ENCODE measurements at places on chromosomes 3 and 15. TPM values are rescaled to one million over a fixed set of nuclear protein-coding genes. Genes with fewer than 3 reads are reported as not detected.

DNA sequence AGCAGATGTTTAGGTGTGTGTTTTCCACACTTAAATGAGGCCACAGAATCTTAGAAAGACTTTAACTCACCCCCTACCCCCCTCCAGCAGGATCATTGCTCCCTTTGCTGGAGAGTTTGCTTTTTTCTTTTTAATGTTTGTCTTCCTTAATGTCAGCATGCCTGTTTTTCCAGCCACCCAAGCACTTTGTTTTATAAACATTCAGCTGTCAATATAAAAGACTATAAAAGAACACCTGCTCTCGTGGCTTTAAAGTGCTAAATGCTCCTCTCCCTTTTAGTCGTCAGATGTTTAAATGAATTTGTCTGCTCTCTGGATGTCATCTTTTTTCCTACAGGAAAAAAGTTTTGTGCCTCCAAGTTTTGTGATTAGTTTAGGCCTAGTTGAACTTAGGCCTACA, 61.7 kb downstream of the SIDT1 start:
- DNase-seq, result no peak

DNA sequence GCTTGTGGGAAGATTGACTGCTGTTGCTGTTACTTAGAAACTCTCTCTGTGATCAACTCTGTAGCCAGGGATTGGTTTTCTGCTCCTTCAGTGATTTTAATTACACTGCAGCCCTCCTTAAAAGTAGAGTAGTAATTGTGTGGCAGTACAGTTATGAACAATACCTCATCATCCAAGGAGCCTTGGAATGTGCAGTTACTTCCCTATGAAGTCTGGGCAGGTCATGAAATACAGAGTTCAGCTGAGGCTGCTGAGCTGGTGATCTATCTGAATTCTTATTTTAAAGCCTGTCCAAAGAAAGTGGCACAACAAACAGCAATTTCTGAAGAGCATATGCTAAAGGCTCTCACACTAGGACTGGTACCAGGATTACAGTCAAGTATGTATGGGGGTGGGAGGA, 37.4 kb upstream of the MRPL3 start:
- DNase-seq, result no peak

DNA sequence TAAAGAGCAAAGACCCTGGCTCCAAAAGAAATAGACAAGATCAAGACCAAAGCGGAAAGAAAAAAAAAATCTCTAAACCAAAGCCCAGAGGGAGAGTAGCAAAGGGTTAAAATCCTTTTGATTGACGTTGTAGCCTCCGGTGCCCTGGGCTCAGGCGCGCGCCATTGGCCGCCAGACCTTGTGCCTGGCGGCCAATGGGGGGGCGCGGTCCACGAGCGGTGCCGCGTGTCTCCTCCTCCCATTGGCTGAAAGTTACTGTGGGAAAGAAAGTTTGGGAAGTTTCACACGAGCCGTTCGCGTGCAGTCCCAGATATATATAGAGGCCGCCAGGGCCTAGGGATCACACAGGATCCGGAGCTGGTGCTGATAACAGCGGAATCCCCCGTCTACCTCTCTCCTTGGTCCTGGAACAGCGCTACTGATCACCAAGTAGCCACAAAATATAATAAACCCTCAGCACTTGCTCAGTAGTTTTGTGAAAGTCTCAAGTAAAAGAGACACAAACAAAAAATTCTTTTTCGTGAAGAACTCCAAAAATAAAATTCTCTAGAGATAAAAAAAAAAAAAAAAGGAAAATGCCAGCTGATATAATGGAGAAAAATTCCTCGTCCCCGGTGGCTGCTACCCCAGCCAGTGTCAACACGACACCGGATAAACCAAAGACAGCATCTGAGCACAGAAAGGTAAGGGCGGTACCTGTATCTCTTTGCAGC, at the start of gene HES1:
Gene HES1, plus strand, starts transcription at position 343 of the 713 bp plus-strand sequence. Its CDS starts 233 bp downstream, at position 576.
- DNase-seq, result peak; percentile 95

DNA sequence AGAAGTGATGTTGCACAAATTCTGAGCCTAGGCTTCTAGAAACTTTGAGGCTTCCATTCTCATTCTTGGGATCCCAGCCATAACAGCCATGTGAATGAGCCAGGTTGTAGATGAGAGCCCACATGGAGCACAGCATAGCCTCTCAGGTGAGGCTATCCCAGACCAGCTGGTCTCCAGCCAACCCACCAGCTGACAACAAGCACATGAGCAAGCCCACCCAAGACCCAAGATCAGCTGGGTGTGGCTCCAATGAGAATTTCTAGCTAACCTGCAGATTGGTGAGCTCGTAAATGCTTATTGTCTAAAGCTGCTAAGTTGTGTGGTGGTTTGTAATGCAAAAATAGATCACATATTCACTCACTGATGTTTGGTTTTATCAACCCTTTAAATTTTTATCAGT, 14.4 kb downstream of the KY start:
- no peak for DNase-seq

- DNase-seq, result no peak
These were observed 226.6 kb upstream of the TLE3 start for GRCh38 chr15:70324001-70324974.

LNP1 gene
- total RNA-seq, result 2.0 TPM

RETNLB gene
- total RNA-seq, result not detected

CADM2 gene
- 0.83 TPM for total RNA-seq
